ENCODE measurements at places on chromosomes 11 and 22.

- no peak for DNase-seq
Measured at GRCh38 chr11:119423509-119424254, 710 bp upstream of the THY1 start.

DNA sequence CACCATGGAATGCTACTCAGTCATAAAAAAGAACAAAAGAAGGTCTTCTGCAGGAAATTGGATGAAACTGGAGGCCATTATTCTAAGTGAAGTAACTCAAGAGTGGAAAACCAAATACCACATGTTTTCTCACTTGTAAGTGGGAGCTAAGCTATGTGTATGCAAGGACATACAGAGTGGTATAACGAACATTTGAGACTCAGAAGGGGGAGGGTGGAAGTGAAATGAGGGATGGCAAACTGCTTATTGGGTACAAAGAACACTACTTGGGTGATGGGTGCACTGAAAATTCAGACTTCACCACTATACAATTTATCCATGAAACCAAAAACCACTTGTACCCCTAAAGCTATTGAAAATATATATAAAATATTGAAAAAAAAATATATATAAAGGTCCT lies 13.4 kb upstream of the CAT start:
- DNase-seq: no peak

DNA sequence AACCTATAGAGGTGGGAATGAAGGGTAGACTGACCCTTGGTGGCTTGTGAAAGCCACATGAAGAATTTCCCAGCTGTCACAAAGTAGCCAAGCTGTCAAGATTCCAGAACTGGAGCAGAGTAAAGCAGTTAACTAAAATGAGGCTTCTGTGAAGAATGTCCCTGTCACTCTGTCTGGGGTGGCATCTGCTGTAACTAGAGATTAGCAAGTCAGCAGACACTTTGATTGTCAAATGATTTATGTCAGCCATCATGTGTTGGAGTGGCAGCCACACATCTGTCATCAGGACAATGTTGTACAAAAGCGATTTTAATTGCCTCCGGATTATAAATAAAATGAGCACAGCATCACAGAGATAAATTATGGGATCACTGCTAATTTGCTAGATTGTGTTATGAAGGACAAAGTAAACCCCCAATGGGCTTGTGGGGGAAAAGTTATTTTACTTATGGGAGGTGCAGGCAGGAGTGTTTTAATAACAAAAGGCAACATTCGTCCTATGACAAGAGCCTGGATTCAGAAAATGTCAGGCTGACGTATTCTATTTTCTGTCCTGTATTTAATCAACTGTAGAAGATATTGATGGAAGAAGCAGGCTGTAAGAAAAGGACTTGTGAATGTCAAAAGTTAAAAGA lies 270.9 kb downstream of the FAM181B start:
- no peak for DNase-seq

- peak; percentile 21 for DNase-seq
Measured at GRCh38 chr22:20606041-20606783, 98.8 kb downstream of the MED15 start.

- no peak for DNase-seq
Measured at GRCh38 chr11:66850588-66851238, 6.2 kb upstream of the LRFN4 start.

GRCh38 chr11:132632641-132633124 lies 899.6 kb downstream of the OPCML start:
- peak; percentile 96 for DNase-seq

DNA sequence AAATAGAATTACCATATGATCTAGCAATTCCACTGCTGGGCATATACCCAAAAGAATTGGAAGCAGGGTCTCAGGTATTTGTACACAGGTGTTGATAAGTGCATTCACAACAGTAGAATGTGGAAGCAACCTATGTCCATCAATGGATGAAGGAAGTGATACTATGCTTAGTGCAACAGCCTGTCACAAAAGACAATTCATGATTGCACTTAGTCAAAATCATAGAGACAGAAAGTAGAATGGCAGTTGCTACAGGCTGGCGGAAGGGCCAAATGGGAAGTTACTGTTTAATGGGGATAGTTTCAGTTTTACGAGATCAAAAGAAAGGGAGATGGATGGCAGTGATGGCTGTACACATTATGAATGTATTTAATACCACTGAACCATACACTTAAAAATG lies 42.0 kb downstream of the SGSM3 start:
- no peak for DNase-seq

DNA sequence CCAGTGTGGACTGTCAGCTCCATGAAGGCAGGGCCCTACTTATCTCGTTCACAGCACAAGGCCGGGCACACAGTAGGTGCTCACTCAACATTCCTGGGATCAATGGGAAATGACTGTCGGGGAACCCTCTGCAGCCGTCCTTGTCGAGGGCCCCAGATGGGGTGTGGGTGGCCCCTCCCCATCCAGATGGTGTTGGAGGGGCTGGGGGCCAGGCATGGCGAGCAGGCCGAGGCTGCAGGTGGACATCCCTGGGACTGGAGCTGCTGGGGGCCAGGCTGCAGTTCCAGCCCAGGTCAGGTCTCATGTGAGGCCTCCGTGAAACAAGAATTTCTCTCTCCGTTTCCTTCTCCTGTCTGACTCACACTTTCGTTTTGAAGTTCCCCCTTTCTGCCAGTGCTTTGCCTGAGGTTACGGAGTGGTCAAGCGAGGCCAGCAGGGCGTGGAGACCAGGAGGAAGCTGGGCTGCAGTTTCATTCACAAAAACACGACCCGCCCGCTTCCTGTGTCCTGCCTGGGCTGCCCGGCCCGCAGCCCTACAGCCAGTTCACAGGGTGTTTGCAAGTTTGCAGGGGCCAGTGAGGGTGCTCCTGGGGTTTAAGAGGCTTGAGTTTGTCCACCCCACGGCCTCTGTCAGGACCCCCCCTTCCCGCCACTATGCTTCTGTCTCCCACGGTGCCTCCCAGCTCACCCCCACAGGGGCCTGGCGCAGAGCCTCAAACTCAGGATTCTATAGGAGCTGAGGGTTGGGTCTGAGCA lies 4.5 kb downstream of the MYEOV start:
- DNase-seq: peak; percentile 32

- no peak for DNase-seq
Measured at GRCh38 chr11:126340960-126341606, 14.4 kb upstream of the ST3GAL4 start.

DNA sequence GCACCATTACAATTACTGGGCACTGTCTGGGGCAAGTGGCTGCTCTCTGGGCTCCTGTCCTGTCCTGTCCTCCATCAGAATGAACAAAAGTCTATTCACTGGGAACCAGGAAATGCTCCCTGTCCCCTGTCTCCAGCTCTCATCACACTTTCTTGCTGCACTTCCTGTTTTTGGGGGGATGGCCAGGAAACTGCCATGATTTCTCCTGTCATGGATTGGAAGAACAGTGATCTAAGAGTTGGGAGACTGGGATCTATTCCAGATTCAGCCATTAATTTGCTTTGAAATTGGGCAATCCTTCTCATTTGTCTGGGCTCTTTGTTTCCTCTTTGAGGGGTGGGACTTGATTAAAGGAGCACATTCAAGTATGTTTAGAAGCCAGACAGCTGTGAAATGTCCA lies 61.4 kb upstream of the KIRREL3 start:
- DNase-seq: no peak

- DNase-seq: no peak
Measured at GRCh38 chr11:65323813-65324212, 9.1 kb downstream of the CDC42EP2 start.

DNA sequence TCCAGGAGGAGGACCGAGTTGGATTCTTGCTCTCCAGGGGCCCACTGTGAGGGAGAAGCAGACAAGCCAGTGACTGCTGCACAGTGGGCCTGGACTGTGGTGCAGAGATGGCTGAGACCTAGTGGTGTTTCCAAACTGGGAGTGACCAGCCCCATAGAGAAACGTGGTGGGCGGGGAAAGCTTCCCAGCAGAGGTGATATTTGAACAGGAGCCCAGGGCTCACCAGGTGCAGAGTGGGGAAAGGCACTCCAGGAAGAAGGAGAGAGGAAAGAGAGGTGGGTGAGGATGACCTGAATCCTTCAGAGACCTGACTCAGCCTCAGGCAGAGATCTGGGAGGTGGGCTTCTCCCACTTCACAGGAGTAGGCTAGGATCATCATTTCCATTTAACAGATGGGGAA lies 52.1 kb upstream of the RASD2 start:
- no peak for DNase-seq

DNA sequence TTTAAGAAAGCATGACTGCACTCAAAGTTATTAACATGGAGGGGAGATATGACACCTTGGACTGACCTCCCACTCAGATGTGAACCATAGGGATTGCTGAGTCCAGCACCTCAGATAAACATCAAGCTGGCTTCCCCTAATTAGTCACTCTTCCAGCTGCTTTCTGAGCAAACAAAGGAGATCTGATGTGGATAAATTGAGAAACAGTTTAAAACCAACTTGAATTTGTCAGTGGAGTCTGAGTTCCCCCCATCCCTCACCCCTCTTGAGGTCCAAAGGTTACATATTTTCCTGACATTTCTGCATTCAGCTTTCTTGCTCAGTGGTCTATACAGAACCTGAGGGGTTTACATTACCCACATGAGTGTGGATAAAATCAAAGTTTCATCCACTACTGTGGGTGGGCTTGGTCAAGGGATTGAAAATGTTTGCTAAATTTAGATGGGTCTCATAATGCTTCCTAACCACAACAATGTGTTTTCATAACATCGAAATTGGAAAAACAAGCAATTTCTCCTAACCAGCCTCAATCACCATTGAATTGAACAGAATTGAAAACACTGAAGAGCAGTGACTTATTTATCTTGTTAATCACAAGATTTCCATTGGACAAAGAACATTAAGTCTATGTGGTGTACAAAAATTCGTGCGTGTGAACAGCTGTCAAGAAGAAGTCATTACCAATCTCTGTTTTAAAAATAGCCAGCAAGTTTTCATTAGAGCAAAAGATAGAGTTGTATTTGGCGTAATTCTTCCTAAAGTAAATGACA lies 292.3 kb downstream of the METTL15 start:
- peak; percentile 58 for DNase-seq

- no peak for DNase-seq
Measured at GRCh38 chr11:80196041-80196440, 755.2 kb upstream of the TENM4 start.

- DNase-seq: no peak
Measured at GRCh38 chr11:86152901-86153300, 84.0 kb upstream of the PICALM start.

Measured in AG04450 (cell line).